H7 (cell line): ENCODE measurements at places on chromosomes 4 and X.

GRCh38 chr4:109177096-109177810, 125.2 kb downstream of the COL25A1 start:
- no peak for DNase-seq

DNA sequence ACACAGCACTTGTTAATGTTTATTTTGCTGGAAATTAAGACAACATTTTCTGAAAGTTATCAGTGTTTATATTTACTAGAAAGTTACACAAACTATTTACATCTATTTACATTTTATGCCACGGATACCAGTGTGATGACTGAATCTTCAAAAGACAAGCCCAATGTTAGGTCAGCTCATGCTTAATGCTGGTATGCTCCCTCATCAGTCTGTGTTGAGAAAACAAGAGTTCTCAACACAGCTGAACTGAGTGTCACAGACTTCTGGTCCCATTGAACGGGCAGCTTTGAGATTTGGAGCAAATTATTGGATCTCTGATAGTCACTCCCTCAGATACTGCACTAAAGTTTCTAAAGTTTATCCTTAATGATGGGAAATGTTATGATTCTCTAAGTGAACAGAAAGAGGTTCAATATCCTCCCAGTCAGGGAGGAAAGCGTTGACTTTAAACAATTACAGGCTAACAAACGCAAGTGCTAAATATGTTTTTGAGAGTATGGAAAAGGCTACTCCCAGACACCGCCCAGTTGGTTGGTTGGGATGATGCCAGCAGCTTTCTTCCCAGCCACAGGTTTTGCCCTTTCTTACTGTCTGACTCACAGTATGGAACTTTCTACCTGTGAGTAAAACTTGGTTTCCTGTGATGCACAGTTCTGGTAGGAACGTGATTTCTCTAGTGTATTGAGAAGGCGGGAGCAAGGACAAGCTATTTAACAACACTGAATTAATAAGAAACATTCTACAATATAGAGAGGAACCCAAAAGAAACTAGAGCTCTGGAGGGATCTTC, 1293.6 kb upstream of the TENM3 start:
- DNase-seq, result no peak

DNA sequence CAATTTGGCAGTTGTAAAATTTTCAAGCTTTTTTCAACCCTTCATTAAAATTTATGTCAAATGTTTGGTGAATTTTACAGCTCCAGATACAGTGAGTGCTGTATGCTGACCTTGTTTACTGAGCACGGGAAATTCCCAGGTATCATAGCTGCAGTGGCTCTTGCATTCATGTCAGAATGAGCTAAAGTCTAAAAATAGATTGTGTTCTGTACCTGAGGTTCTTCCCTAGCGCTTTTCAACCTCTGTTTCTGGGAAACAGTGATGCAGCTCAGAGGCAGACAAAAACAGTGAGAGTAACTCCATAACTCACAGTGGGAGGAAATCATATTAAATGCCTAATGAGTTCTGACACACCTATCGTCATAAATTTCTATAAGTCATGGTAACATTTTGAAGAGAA, 393.8 kb upstream of the GNPDA2 start:
- DNase-seq, result no peak

DNA sequence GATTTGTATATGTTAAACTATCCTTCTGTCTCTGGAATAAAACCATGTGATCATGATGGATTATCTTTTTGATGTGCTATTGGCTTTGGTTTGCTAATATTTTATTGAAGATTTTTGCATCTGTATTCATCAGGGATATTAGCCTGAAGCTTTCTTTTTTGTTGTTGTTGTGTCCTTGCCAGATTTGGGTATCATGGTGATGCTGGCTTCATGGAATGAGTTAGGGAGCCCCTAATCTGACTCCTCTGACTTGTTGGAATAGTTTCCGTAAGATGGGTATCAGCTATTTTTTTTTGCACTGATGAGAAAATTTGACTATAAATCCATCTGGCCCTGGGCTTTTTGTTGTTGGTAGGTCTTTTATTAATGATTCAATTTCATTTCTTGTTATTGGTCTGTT, 45.7 kb downstream of the ATP10D start:
- DNase-seq, result no peak
